ENCODE measurements at places on chromosomes 12 and 14. TPM values are rescaled to one million over a fixed set of nuclear protein-coding genes. Genes with fewer than 3 reads are reported as not detected.

The ESR2 gene
- total RNA-seq: not detected

The ESRRB gene
- total RNA-seq: not detected

The RARG gene
- 75.5 TPM for total RNA-seq

The CNTN1 gene
- total RNA-seq: not detected

The C12orf56 gene
- not detected for total RNA-seq

The ANO2 gene
- total RNA-seq: not detected

The TOMM20L gene
- total RNA-seq: not detected

The PIWIL1 gene
- total RNA-seq: not detected

The NEUROD4 gene
- not detected for total RNA-seq

The KIF5A gene
- 1.0 TPM for total RNA-seq

The RALGAPA1 gene
- 13.2 TPM for total RNA-seq

The HSPB8 gene
- total RNA-seq: 40.1 TPM

The ADAMTS20 gene
- total RNA-seq: not detected

The NT5DC3 gene
- 11.9 TPM for total RNA-seq

Measured in HFFc6 (cell line).